Left renal pelvis (tissue), 4 donors: ENCODE measurements at places on chromosomes 6 and 20. TPM values are rescaled to one million over a fixed set of nuclear protein-coding genes. Genes with fewer than 3 reads are reported as not detected.

DNA sequence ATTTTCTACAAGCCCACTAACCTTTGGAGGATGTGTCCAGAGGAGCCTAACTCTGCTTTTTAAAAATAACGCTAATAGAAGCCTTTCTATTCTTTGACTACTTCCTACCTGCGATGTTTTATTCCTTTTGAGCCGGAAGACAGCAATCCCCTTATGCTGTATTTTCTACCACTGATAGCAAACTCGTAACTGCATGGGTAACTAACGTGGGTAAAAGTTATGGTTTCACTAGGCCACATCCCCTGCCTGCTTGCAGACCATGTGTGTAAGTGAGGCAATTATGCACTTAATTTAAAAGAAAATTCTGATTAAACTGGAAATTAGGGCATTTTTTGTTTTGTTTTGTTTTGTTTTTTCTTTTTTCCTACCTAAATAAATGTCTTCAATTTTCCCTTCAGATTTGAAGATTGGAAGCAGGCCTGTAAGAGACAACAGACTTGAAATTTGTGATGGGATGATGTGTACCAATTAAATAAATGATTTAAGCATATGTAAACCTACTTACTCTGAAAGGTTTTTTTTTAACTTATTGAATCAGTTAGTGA lies 931 bp downstream of the UFL1 start:
- DNase-seq, result no peak

- no peak for DNase-seq
These were observed 9.3 kb downstream of the MOG start for GRCh38 chr6:29665942-29666825.

GRCh38 chr20:23596579-23597250 lies 9.0 kb downstream of the CST9 start:
- no peak for DNase-seq

DNA sequence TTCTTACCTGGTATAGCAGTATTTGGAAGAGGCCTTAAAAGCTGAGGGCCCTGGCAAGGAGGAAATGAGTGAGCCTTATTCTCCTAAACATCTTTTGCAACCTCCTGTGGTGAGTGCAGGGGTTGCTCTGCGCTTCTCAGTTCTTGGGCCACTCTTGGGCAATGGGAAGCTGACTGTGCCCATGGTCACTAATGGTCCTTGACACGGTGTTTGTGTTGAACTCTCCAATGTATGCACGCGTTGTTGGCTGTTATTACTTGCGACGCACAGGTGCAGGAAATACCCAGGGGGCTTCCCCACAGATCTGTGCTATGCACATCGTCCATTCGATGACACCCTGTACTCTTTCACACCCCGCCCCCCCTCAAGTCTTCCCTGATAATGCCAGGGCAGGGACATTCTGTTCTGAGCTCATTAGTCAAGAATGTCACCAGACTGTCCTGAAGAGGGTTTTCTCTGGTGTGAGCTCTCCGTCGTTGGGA lies 79.7 kb downstream of the EDN1 start:
- DNase-seq, result no peak

DNA sequence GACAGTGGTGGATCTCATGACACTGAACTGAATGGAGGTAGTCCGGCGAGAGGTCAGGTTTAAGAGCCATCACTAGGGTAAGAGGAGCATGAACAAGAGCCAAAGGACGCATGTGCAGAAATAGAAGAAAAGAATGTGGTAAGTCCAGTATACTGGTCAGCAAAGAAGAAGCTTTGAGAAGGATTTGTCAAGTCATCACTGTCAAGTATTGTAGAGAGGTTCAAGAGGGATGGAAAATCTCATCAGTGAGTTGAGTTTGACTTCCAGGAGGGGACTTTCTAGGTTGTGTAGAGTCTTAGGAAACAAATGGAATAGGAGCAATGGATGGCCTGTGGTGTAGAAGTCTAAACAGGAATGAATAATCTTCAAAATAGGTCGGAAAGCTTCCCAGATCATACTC lies 161.8 kb downstream of the BTBD3 start:
- no peak for DNase-seq

GRCh38 chr6:17957498-17957897 lies 29.9 kb downstream of the KIF13A start:
- DNase-seq, result no peak

GRCh38 chr6:10901770-10902169 lies 14.9 kb downstream of the SYCP2L start:
- DNase-seq, result no peak

DNA sequence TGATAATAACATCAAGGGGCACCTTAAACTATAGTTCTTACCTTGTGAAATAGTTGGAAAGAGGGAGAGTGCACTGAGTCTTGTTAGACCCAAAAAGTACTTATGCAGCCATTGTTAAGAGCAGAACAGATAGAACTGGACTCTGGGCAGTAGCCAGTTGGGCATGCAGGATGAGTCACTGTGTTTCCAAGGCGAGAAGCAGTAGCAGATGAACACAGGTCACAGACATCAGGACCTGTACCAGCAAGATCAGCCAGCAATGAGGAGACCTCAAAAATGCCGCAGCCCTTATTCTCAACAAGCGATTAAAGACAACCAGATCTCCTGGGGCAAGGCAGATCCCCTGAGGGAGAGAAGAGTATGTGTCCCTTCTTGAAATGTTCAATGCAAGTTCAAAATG lies 79.0 kb downstream of the SAMD3 start:
- DNase-seq, result no peak

DNA sequence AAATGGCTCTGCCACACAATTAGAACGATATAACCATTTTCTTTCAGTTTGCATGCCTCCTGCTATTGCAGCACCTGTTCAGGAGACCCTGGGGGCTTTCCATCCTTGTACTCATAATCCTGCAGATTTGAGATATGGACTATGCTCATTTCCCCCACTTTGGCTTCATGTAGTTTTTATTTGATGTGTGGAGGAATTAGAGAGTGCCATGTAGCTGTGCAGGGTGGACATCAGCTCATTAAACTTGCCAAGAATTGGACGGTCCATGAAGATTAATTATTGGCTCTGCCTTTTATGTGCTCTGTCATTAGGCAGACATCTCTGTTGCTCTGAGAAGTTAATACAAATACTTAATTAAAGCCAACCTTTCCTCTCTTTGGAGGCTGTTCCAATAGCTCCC lies 66.2 kb upstream of the CD83 start:
- DNase-seq, result no peak

DNA sequence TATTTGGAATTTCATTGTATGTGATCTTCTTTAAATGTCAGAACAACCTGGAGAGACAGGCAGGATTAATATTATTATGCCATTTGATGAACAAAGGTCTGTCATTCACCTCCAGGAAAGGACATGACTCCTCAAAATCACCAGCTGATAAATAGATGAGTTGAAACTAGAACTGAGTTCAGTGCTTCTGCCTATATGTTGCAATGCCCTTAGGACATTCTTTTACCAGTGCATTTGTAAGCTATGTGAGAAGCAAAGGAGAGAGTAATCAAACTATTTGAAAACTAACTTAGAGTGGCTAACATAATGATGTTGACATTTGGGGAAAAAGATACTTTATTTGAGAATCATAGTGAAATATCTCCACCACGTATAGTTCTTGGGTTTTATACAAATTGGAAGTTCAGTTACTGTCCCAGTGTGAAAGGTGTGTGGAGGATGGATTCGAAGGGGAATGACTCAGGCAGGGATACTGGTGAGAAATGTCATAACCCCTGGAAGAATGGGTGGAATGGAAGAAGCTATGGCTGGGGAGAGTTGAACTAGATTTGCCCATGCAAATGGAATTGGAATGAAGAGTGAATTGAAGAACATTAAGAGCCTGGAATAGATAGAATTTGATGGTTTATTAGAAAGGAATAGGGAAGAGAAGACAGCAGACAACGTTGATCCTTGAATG lies 21.5 kb downstream of the PKIB start:
- no peak for DNase-seq

GRCh38 chr20:38987777-38988176 lies 25.6 kb downstream of the DHX35 start:
- DNase-seq, result no peak

The TMEM170B gene
- polyA plus RNA-seq, result 7.3 TPM

The FAM50B gene
- polyA plus RNA-seq, result 12.4 TPM

The PNPLA1 gene
- polyA plus RNA-seq, result 2.1 TPM

The GGTLC1 gene
- polyA plus RNA-seq, result not detected

The IL17A gene
- not detected for polyA plus RNA-seq

The MMP24 gene
- 1.5 TPM for polyA plus RNA-seq
